ENCODE measurements at places on chromosomes 16 and 17.

DNA sequence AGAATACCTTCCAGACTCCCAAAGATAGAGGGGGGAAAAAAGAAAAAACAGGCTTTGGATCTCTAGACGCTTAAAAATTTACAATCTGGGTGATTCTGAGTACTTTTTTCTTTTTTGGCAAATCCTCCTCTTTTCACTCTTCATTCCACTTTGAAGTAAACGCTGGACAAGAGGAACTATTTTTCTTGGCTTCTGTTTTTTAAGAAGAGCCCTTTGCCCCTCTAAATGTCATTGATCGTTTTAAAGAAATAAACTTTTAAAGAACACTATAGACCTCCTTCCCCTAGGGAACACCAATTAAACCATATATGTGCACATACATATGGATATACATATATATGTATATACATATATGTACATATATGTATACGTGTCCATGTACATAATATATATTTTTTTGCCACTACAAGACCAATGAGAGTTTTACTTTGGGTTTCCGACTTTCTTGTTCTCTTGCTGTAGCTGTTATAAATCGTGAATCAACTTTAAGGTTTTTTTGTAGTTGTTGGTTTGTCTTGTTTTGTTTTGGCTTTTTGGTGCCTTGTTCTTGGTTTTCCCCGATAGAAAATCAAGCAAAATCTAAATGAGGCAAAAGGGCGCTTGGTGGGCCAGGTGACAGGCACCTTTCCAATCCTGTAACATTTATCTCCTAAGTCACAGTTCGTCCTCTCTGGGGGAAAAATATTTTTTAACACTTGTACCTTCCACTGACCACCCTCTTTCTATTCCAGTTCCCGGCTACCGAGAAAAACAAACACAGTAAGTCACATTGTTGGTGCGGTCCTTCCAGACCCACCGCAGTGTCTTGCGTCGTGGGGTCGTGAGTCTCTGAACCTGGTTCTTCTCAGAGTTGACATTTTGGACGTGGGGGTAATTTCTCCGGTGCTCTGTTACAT lies 4.4 kb downstream of the FOXF1 start:
- DNase-seq, result no peak

- no peak for DNase-seq
Measured at GRCh38 chr16:59385491-59385890, 651.4 kb upstream of the GOT2 start.

DNA sequence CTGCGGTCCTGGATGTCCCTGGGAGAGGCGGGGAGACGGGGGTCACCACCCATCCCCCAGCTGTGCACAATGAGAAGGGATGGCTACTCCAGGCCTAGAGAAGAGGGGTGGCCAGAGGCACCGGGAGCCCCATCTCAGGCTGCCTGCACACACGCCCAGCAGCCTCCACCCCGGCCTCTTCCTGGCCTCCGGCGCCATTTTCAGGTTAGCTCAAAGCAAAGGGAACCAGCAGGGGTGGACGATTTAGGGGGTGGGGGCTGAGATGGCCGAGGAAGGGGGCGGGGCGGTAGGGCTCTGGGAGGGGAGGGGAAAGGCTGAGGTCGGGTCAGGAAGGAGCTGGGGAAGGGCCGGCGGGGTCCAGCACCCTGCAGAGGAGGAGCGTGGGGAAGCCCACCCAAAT lies 42.8 kb downstream of the SRCIN1 start:
- no peak for DNase-seq

DNA sequence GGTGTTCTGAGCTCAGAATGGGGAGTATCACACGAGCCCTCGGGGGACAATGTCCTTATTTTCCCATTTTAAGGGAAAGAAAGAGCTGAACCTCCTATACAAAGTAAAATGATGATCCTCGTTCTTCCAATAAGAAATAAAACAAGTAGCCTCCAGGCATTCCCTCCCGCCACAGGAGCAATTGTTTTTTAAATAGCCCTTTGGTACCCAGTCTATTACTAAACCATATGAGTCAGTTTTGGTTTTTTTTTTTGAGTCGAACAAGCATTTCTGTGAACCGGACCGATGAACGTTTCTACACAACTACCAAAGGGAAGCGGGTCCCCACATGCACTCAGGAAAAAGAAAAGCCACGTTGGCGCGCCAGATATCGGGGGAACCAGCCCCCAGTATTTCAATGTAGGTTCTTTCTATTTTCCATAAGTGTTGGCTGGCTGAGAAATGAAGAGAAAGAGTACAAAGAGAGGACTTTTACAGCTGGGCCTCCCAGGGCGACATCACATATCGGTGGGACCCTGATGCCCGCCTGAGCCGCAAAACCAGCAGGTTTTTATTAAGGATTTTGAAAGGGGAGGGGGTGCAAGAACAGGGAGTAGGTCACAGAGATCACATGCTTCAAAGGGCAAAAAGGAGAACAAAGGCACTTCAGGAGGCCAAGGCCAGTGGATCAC lies 3.8 kb upstream of the DCXR start:
- DNase-seq, result no peak

DNA sequence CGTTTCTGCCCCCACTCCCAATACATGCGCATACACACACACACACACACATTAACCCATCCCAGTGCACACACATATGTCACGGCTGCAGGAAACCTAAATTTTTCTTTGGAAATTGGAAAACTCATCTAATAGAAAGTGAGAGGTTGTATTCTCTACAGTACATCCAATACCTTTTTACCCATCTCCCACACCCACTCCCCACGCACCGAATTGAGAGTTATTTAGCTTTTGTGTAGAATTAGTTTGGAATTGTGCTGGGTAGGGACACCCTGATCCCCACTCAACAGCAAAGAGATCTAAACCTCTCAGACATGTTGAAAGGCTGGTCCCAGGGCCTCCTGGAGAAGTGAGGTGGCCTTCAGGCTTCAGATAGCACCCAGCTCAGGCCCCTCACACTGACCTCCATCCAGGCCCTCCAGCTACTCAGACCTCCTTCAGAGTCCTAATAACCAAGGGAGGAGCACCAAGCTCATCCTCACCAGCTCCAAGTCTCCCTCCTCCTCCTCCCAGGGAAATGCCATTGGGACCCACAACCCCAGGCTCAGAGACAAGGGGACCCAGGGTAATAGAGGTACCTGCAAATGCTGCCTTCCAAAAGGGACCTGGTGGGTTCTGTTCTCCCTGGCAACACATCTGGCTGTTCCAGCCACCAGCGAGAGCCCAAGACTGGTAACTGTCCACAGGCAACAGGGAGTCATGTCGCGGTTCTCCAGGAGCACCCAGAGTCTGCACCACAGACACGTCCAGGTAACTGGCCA lies 955 bp downstream of the HOXB13 start:
- no peak for DNase-seq

DNA sequence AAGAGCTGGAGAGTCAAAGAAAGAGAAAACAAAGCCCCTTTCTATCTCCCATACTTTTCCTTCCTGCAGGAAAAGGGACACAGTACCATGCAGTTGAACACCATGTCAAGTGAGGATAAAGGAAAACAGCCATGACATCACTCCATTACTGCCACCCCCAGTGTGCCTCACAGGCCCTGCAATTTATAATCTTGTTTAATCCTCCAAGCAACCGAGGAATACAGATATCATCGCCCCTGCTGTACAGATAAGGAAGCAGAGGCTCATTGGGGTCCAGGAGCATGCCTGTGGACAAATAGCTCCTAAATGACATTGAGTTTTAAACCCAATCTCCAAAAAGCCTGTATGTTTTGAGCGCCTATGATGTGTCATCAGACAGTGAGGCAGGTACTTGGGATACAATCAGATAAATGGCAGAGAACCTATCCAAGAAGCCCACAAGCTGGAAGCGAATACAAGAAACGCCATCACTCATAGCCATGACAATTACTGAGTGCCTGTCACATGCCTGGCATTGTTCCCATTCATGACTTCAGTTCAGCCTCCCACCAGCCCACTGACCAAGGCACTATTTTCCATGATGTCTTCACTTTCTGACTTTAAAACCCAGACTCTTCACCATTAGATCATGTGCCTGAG lies 45.5 kb downstream of the CPPED1 start:
- no peak for DNase-seq

GRCh38 chr17:13961265-13961664 lies 108.0 kb upstream of the COX10 start:
- no peak for DNase-seq

- peak; percentile 56 for DNase-seq
Measured at GRCh38 chr17:78769196-78769773, 12.8 kb downstream of the CYTH1 start.

GRCh38 chr17:57110152-57110542 lies 25.1 kb downstream of the AKAP1 start:
- no peak for DNase-seq

DNA sequence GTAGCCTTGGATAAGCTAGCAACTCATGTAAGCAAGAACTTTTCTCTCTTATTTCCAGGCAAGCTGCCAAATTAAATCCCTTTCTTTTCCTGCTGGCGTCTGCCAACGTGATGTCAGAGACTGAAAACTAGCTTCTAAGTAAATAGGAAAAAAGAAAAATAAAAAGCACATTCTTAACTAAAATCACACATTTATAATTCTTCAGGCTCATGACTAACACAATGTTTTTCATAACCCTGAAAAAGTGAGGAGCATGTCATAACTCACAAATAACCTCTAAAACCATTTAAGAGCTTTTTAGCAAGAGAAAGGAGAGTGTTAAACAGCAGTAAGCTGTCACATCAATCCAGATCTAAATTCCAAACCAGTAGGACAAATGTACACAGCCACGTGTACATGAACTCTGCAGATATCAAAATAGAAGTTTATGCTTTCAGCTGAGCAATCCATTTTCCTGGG lies 110.0 kb downstream of the N4BP1 start:
- no peak for DNase-seq

DNA sequence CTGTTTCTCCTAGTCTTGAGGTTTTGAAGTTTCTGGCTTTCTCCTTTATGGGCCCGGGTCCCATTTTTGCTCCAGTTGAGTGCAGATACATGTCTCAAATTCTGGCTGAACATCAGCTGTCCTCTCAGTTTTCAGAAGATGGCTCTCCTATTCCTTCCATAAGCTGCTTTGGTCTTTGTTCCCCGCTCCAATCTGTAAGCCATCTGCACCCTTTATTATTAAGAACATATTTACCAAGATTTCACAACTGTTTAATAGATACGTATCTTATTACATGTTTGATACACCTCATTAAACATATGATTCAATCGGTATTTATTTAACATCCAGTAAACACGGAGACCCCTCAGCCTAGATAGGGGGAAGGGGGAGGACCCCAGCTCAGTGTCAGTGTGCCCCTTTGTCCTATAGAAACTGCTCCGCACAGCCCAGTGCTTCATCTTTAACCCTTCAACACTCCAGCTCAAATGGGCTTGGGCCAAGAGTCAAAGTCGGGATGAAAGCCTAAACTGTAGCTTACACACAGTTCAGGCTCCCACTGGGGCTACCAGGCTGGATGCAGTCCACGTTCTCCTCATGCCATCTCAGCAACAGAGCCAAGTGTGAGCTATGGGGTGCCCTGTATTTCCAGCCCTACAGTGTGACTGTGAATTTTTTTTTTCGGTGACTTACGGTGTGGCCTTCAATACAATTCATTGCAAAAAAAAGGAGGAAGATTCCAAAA lies 166.0 kb upstream of the ZFHX3 start:
- DNase-seq, result no peak

GRCh38 chr17:50596191-50597037 lies 35.9 kb downstream of the CACNA1G start:
- no peak for DNase-seq

GRCh38 chr16:27290562-27290961 lies 22.0 kb upstream of the NSMCE1 start:
- no peak for DNase-seq

DNA sequence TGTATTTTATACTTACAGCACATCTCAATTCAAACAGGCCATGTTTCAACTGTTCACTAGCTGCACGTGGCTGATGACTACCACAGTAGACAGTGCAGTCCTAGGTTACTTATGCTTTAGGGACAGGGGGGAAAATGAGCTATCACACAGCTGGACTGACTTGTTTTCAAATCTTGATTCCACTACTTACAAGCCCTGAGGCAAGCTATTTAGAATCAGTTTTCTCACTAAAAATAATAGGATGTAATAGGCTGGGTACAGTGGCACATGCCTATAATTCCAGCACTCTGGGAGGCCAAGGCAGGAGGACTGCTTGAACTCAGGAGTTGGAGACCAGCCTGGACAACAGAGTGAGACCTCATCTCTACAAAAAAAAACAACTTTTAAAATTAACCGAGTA lies 10.3 kb downstream of the GLG1 start:
- DNase-seq, result no peak

- no peak for DNase-seq
Measured at GRCh38 chr17:81037026-81037797, 2.3 kb downstream of the BAIAP2 start.

GRCh38 chr16:1871974-1872635 lies at the start of gene MEIOB:
Gene MEIOB, minus strand, starts transcription at chr16:1872164. Its CDS starts 3,989 bp downstream, at chr16:1868175.
- no peak for DNase-seq

- DNase-seq, result no peak
Measured at GRCh38 chr16:85304337-85304736, 192.1 kb upstream of the CIBAR2 start.

DNA sequence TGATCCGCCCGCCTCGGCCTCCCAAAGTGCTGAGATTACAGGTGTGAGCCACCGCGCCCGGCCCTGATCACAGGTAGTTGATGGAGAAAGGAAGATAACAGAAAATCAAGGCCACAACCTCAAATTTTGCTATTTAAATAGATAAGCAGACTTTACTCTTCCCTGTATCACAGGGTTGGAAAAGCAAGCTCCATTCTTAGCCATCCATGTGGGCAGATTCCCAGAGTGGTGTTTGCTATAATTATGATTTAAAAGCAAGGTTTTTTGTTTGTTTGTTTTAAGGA lies 44.4 kb downstream of the TUBD1 start:
- DNase-seq, result no peak

DNA sequence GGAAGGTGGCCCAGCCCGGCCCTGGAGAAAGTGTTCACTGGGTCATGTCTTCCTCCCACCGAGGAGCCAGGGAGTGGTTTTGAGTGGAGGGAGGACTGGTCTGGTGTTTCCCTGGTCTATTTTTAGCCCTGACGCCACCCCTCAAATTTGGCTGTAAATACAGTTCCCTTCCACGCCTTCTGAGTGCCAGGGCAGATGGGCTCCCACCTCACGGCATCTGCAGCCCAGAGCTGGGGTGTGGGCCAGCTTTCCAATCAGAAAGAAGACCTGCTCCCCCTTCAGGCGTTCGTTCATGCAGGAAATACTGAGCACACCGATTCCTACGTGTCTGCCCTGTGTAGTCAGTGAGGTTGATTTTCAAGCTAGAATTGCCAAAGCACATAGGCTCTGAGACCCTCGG lies 53.7 kb downstream of the SNX20 start:
- DNase-seq, result no peak

- peak; percentile 17 for DNase-seq
Measured at GRCh38 chr16:397135-397661, at the start of gene NME4. Gene NME4, plus strand, starts transcription at chr16:397199. Its CDS starts 24 bp downstream, at chr16:397223.

GRCh38 chr16:88638323-88639230 lies at the start of gene IL17C:
Gene IL17C, plus strand, starts transcription at chr16:88638572. Its CDS starts 70 bp downstream, at chr16:88638642.
- peak; percentile 30 for DNase-seq

DNA sequence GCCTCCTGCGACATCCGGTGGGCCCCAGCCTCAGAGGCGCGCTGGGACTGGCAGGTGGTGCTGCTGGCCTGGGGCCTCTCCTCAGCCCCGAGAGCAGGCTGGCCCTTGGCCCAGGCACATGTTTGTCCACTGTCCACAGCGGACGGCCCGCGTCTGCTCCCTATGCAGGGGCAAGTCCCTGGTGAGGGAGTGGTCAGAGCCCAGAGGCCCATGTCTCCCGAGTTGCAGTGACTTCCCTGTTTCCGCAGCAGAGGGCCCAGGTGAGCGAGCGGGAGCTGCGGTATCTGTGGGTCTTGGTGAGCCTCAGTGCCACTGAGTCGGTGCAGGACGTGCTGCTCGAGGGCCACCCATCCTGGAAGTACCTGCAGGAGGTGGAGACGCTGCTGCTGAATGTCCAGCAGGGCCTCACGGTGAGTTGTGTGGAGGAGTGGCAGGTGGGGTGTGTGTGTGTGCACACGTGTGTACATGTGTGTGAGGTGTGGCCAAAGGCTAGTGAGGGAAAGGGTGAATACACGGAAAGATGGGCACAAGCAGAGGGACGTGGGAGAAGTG lies 10.4 kb downstream of the IL34 start:
- DNase-seq, result no peak

All from CD4-positive, CD25-positive, alpha-beta regulatory T cell (primary cell).